ENCODE measurements at places on chromosomes 16 and 17.

DNA sequence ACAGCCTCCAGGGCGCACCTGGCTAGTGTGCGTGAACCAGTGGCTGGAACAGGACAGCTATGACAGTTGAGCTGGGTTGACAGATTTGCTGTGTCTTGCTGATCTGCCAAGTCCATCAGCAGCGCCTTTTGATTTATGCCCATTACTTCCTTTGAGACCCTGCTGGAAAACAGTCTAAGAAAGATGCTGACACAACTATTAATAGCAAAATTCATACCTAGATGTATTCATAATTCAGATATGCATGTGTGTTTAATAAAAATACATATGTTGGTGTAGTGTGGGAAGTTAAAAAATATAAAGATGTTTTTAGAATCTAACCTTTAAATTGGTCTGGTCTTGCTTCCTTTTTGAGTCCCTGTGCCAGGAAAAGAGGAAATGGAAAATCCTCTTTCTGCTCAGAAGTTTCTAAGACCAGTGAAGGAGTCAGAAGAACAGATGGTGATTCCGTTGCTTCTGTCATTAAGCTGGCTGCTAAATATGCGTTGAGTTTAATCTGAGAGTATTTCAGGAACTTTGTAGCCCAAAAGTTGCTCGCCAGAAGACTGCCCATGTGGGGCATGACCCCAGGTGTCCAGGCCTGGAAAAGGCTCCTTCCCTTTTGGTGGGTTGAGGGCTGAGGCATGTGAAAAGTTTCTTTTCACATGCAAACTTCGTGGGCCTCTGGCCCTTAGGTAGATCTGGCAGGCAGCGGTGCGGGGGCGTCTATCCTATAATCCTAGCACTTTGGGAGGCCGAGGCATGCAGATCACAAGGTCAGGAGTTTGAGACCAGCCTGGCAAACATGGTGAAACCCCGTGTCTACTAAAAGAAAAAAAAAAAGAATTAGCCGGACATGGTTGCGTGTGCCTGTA, 40.0 kb upstream of the ENDOV start:
- no peak for DNase-seq

DNA sequence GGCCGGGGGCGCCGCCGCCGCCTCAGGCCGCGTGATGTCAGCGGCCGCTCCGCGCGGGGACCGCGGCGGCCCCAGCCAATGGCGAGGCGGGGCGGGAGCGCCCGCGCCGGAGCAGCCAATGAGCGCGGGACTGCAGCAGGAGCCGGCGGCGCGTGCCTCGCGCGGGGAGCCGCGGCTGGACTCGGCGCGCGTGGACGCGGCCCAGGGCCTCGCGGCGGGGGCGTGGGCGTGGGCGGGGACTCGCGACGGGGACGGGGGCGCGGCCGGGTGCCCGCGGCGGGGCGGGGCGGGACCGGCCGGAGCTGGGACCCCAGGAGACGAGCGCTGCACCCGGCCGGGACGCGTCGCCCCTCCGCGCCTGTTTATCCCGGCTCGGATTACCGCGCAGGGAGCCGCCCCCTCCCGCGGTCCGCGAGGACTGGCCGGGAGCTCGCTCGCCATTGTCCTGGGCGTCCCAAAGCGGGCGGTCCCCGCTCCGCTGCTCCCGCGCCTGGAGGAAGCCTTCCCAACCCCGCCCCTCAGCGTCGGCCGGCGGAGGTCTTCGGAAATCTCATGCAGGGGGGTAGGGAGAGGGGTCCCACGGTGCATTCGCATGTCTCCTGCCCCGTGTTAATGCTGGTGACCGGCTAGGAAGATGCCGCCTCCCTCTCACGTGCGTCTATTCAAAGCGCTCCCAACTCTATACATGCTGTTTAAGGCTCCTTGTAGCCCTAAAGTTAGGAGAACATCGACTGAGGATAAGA, at the start of gene RNF157:
RNF157 (minus strand) TSS at position 33 of the 743 bp plus-strand sequence. CDS start 253 bp downstream, outside the sequence.
- no peak for DNase-seq

- DNase-seq, result no peak
Observed at GRCh38 chr17:19494961-19495806, 38.5 kb upstream of the SLC47A1 start.

DNA sequence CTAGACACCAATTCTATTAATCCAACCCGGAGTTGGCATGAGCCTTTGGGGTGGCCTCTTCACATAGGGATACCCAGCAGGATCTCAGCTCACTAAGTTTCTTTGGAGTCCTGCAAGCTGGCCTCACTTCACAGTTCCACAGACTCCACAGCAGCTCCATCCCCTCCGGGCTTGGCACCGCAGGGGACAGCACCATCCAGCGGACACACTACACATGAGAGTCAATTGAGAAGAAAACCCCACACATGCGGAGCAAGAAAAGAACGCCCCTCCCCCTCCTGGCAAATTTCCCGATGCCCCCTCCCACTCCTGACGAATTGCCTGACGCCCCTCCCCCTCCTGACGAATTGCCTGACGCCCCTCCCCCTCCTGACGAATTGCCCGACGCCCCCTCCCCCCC, 31.1 kb downstream of the KLHDC4 start:
- DNase-seq, result no peak

DNA sequence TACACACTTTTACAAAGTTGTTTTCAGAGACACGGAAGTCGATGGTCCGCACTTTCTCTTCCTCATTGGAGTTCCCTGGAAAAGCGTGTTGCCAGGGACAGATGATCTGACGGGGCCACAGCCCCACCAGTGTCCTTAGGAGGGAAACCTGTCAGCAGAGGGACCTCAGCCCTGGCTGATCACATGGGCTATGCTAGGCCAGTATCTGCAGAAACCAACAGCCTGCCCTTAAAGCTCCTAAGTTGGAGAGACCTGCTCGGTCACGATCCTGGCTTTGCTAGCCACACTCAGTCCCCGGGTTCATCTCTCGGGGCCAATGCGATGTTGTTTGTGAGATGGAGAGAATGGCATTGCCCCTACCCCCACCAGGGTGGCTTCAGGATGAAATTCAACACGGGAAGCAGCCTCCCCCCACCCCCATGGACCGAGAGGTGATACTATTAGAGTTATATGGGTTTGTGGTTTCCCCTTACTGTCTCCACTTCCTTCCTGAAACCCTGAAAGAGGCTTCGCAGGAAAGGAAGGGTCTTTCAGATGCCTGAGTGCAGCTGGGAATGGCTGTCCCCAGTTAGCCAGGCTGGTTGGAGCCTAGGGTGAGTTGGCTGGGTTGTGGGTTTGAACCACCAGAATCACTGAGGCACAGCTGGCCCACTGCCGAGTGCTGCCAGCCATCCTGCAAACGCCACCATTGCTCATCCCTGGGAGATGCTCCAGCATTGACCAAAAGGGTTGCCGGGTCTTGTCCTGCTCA, 16.6 kb downstream of the RMI2 start:
- no peak for DNase-seq

DNA sequence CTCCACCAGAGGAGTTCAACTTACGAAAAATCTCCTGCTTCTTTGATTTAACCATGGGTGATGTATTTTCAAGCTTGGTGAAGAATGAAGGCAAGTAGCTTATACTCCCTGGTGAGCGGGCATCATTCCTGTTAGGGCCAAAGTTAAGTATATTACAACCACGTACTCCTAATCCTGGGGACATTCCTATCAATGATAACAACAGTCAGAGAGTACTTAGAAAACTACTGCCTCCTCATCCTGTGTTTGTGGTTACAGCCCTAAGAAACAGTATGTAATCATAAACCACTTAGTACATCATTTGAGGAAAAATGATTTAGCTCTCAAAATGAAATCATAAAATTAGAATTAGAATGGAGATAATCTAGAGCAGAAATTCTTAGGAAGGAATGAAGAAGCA, 47.3 kb downstream of the TTC19 start:
- DNase-seq, result no peak

DNA sequence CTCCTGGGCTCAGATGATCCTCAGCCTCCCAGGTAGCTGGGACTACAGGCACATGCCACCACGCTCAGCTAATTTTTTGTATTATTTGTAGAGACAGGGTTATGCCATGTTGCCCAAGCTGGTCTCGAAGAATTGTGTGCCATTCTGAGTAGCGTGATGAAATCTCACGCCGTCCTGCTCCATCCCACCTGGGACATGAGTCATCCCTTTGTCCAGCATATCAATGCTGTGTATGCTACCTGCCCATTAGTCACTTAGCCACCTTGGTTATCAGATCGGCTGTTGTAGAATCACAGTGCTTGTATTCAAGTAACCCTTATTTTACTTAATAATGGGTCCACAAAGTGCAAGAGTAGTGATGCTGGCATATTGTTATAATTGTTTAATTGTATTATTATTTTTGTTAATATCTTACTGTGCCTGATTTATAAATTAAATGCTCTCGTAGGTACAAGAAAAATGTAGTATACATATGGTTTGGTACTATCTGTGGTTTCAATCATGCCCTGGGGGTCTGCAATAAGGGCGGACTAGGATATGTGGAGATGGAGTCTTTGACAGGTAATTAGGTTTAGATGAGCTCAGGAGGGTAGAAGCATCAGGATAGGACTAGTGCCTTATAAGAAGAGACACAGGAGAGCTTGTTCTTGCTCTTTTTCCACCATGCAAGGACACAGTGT, 26.6 kb upstream of the SLC13A2 start:
- no peak for DNase-seq

- no peak for DNase-seq
Observed at GRCh38 chr16:674968-675883, at the start of gene RHBDL1. TSS of gene RHBDL1 (plus strand) at chr16:675671. CDS start at chr16:675791, 120 bp downstream.

DNA sequence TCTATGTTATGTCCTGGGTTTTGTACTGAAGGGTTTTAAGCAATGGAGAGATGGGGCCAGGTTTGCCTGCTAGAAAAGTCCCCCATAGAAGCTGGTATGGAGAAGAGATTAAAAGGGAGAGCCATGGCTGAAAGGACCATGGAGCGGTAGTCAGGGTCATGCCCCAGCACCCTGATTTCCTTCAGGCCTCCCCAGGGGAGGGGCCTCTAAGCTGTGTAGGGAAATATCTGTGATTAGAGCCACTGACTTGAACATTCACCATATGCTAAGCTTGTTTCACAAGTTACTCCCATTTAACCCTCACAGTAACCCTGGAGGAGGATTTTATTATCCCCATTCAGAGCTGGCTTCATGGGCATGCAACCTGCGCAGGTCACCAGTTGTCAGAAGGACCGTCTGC, 3.8 kb upstream of the ATP2A3 start:
- DNase-seq, result no peak

- no peak for DNase-seq
Observed at GRCh38 chr17:81727324-81728031, 15.4 kb downstream of the SLC25A10 start.

DNA sequence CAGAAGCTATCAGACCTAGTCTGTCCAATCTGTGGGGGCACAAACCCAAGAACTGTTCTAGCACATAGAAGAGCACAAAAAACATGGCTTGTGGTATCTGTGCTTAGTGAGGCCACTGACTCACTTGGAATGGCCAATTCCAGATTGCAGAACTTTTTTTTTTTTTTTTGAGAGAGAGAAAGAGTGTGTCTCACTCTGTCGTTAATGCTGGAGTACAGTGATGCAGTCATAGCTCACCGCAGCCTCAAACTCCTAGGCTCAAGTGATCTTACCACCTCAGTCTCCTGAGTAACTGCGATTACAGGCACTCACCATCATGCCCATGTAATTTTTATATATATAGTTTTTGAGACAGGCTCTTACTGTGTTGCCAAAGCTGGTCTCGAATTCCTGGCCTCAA, 77.2 kb upstream of the CLEC3A start:
- DNase-seq, result no peak

DNA sequence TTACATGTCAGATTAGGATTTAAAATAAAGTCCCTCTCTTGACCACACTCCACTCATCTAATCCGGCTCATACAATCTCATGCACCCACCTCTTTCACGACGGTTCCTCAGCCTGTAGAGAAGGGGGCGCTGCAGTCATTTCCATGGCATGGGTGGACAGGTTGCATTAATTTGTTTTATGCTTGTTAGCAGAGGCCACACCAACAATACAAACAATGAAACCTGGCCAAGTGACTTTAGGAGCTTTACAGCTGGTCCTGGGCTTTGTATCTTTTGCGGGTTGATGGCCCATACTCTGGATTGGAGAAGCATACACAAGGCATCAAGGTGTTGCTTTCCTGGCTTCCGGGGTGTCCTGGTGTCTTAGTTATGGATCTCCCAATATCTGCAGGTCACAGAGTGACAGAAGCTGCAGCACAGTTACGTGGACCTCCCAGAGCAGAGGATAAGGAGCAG, 9.7 kb upstream of the SNF8 start:
- no peak for DNase-seq

- no peak for DNase-seq
Observed at GRCh38 chr16:72085002-72085401, 8.4 kb downstream of the TXNL4B start.

GRCh38 chr17:42354956-42355843, 33.0 kb downstream of the STAT3 start:
- no peak for DNase-seq
